BJ (cell line): ENCODE measurements at places on chromosomes 3 and 15.

DNA sequence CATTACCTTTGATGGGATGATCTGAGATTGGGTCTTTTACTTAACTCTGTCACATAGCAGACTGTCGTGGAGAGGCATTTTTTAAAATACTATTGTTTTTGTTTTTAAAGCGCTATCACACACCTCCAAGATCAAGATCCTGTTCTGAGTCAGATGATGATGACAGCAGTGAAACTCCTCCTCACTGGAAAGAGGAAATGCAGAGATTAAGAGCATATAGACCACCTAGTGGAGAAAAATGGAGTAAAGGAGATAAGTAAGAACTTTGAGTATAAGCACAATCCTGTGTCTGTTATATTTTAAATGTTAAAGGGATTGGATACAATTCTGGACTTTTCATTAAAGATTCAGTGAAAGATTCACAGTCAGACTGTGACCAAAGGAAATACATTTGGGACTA lies 18.4 kb upstream of the ZBTB47 start:
- no peak for DNase-seq

GRCh38 chr15:95557226-95558046 lies 773.1 kb upstream of the NR2F2 start:
- DNase-seq: peak; percentile 84

- DNase-seq: no peak
Observed at GRCh38 chr3:24226397-24226796, 268.3 kb downstream of the THRB start.

GRCh38 chr3:77186728-77187127 lies 146.8 kb downstream of the ROBO2 start:
- no peak for DNase-seq

DNA sequence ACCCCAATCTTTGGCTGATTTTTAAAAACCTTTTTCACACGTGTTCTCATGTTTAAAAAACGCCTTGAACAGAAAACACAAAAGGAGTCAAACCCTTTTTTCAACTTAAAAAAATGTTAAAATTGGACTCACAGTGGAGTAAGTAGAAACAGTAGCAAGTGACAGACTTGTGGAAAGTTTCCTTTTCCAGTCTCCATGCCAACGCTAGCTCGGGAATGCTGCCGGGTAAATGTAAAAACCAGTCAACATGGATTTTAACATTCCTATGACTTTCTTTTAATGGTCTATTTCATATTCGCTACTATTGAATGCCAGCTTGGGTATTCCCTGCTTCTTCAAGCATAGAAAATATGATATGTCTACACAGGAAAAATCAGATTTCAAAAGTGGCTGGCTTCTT lies 1.6 kb upstream of the PROK2 start:
- no peak for DNase-seq

DNA sequence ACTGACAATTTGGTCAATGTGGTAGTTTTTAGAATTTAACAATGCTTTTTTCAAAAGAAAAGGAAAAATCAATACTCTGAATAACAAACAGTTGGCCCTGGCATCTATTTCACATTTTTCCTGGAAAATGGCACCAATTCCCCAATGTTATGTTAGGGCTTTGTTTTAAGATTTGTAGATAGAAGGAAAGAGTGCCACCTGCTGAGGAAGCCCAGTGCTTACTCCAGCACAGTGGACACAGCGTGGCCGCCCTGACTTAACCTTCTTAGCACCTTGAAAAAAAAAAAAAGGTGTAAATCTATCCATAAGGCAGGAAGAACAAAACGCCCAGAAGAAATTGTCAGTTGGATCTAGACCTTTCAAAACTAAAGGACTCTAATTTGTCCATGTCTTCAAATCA lies 110.7 kb upstream of the CNTN4 start:
- DNase-seq: no peak

- DNase-seq: no peak
Observed at GRCh38 chr3:69691860-69692259, 47.4 kb upstream of the MITF start.

GRCh38 chr3:150627557-150627956 lies 24.4 kb downstream of the SELENOT start:
- no peak for DNase-seq
